Peyer's patch (tissue), 4 donors: ENCODE measurements at places on chromosomes 12 and 14. TPM values are rescaled to one million over a fixed set of nuclear protein-coding genes. Genes with fewer than 3 reads are reported as not detected.

The KRT85 gene
- total RNA-seq, result not detected

The IAPP gene
- total RNA-seq, result not detected

- DNase-seq, result no peak
These were observed 159.9 kb upstream of the NOS1 start for GRCh38 chr12:117521346-117521745.

- DNase-seq, result no peak
These were observed 8.7 kb upstream of the MEG3 start for GRCh38 chr14:100816950-100817901.

DNA sequence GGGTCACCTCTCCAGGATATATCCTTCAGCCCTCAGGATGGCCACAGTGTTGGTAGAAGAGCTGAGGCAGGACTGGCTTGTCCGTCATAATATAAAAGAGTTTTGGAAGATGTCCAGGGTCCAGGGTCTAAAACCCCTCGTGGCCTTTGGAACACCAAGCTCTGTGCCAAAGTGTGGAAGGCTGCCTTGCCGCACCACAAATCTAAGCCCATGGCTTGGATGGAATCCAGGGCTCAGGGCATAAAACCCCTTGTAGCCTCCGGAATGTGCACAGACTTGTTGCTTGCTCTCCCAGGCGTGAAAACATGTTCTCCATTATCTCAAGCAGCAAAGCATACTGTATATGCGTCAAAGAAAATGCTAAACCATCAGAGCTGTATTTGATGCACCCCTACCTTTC lies 46.7 kb downstream of the TNFAIP2 start:
- no peak for DNase-seq

- DNase-seq, result no peak
These were observed 11.4 kb downstream of the PLEKHG6 start for GRCh38 chr12:6321905-6322304.

DNA sequence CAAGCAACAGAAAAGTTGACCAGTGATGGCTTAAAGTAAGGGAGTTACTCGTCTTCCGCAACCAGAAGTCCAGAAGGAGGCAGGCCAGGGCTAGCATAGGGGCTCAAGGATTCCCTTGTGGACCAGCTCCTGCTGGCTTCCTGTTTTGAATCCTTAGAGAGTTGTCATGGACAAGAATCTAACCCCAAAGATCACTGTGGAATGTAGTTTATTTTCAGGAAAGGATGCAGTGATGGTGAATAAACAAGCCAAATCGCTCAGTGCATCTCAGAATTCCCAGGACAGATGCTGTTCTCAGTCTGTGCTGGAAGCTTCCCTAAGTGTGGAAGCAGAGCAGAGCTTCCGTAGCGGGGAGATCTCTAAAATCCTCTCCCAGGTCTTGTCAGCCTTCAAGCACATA lies 311.3 kb downstream of the C12orf75 start:
- no peak for DNase-seq

- DNase-seq, result no peak
These were observed 25.7 kb downstream of the BRMS1L start for GRCh38 chr14:35851823-35852222.

The RNASE4 gene
- total RNA-seq, result 51.7 TPM

DNA sequence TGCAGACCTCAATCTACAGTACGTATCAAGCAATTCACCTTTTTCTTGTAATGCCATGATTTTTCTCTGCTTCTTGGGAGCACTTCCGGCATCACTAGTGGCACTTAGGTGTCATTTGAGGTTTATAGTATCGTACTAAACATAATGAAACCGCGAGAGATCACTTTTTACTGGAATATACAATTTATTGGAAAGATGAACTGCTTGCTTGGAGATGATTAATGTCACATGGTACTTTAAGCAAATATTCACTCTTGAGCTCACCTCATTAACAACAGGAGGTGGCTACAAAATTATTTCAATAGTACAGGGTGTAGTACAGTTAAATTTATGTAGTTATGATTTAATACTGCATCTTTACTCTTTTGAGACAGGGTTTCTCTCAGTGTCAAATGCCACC lies 11.5 kb downstream of the FUT8 start:
- no peak for DNase-seq

The EML1 gene
- 12.3 TPM for total RNA-seq

GRCh38 chr12:125882141-125882540 lies 816.9 kb downstream of the AACS start:
- no peak for DNase-seq

- peak; percentile 50 for DNase-seq
These were observed 1.8 kb downstream of the CD63 start for GRCh38 chr12:55726971-55727370.

- DNase-seq, result no peak
These were observed 114.0 kb upstream of the TMEM132D start for GRCh38 chr12:130017591-130018449.

- DNase-seq, result no peak
These were observed 84.4 kb downstream of the ARF6 start for GRCh38 chr14:49977126-49977841.

The MEG3 gene
- total RNA-seq, result 135 TPM

DNA sequence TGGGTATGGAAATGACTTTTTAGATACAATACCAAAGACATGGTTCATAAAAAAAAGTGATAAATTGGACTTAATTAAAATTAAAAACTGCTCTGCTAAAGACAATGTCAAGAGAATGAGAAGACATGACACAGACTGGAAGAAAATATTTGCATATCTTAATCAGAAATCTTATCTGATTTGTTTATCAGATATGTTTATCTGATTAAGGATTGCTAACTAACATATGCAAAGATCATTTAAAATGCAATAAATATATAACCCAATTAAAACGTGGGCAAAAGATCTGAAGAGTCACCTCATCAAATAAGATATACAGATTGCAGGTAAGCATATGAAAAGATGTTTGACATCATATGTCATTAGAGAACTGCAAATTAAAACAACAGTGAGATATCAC lies 10.0 kb upstream of the MMP19 start:
- DNase-seq, result no peak

The RPL10L gene
- 1.8 TPM for total RNA-seq

The TECPR2 gene
- total RNA-seq, result 22.6 TPM

- DNase-seq, result no peak
These were observed 381.2 kb upstream of the LRFN5 start for GRCh38 chr14:41225433-41225832.

- no peak for DNase-seq
These were observed 67.8 kb downstream of the HMGA2 start for GRCh38 chr12:65891987-65892481.

DNA sequence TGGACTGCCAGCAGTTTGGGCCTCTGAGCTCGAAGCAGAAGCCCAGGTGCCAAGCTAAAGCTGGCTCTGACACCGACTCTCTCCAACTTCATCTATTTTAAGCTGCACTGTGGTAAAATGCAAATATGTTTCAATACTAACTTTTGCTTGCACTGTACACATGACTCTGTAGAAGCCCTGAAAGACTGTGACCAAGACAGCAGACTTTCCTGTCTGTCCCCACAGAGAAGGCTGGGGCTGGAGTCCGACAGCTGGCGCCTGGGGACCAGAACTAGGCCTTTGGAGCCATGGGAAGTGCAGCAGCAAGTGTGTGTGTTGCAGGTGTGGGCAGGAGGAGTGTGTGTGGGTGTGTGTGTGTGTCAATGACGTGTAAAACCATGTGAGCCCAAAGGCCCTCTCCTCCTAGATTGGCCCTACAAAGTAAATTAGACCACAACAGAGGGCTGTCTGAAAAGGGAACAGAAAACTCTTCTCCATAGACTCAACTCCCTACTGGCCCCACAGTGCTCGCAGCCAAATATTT lies 16.4 kb upstream of the RAB35 start:
- peak; percentile 78 for DNase-seq

DNA sequence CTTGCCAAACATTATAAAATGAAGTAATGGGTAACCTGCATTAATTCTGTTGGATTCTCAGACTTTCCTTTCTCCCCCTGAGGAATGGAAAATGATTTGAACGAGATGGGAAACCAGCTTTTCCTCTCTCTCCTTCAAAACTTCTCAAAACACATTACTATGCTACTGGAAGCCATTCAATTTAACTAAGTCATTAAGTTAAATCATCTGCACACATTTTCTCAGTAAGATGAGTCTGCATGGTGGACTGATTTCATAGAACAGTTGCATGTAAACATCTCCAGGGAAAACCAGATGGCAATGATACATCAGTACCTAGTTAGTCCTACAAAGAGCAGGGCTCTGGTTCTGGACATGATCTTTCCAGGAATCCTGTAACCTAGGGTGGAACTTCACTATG lies 59.9 kb downstream of the BMP4 start:
- no peak for DNase-seq

The NOXRED1 gene
- 1.2 TPM for total RNA-seq

The TAS2R9 gene
- total RNA-seq, result not detected

GRCh38 chr12:121196902-121197301 lies 13.0 kb upstream of the P2RX4 start:
- DNase-seq, result no peak

GRCh38 chr12:47080725-47081502 lies 1.2 kb upstream of the AMIGO2 start:
- DNase-seq, result peak; percentile 83

GRCh38 chr12:121668750-121669520 lies 519 bp downstream of the MORN3 start:
- peak; percentile 64 for DNase-seq

DNA sequence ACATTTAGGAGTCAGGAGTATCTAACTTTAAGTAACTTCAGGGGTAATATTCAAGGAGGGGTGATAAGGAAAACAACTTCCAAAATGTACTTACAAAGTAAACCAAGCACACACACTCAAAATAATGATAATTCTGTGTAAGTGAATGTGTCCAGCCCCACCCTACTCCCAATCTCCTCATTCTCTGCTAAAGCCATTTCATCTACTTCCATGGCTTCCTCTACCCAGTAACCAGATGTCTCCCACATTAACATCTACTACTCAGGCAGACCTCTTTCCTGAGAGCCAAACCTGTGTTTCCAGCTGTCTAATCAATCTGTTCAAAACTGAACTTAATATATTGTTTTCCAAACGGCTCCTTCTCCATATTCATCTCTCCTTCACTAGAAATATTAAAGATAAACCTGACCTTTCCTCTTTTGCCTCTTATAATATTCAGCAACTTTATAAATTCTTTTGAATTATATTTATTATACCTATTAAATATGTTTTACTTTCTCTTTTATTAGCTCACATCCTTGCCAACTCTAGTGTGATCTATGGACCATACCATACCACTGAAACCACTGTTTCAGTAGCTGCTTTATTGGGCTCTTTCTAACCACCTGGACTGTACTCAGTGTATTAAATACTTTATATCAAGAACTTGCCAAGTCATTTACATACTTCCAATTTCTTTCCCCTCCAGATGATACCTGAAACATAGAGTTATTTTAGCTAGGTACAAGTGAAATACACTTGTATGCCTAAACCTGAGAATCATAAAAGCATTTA lies 170.7 kb downstream of the PPFIA2 start:
- no peak for DNase-seq

The PRKD1 gene
- 0.88 TPM for total RNA-seq

GRCh38 chr14:28673056-28673455 lies 93.5 kb upstream of the FOXG1 start:
- DNase-seq, result no peak

The OTX2 gene
- not detected for total RNA-seq

- DNase-seq, result no peak
These were observed 1756.8 kb upstream of the SEL1L start for GRCh38 chr14:83290447-83290846.

DNA sequence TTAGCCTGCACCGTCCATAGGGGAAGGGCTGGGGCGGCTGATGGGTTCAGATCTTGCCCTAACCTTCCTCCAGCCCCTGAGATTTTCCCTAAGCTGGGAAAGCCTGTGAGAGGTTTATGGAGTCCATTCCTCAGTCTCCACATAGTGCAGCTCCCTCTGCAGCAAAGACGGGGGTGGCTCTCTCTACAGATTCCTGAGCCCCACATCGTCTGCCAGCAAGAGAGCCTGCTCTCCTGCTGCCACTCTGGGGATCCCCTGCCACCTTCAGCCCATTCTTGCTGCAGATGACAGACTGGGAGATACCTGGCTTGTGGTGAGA lies 3.1 kb downstream of the SMIM41 start:
- DNase-seq, result no peak
